Chondrocyte (in vitro differentiated cells): ENCODE measurements at places on chromosomes 12 and 14. TPM values are rescaled to one million over a fixed set of nuclear protein-coding genes. Genes with fewer than 3 reads are reported as not detected.

Gene CMKLR1
- total RNA-seq = 31.2 to 74.3 TPM (median 32.9 TPM) in 3 replicates

Gene ACSM4
- not detected in 3 replicates for total RNA-seq

Gene GLIPR1L2
- total RNA-seq = 0.44 to 0.97 TPM (median 0.65 TPM) in 3 replicates

Gene ASIC1
- 2.5 to 4.4 TPM (median 3.9 TPM) in 3 replicates for total RNA-seq

Gene MGP
- total RNA-seq = 158 to 215 TPM (median 213 TPM) in 3 replicates

Gene SLC6A13
- 0.37 to 0.59 TPM in 2 of 3 replicates, not detected in the other for total RNA-seq

Gene CCDC177
- not detected in 3 replicates for total RNA-seq

Gene AJUBA
- total RNA-seq = 56.5 to 124 TPM (median 124 TPM) in 3 replicates

Gene TMPRSS12
- not detected in 3 replicates for total RNA-seq

Gene TSPAN8
- 0.22 TPM in 1 of 3 replicates, not detected in the others for total RNA-seq

Gene CACNA2D4
- total RNA-seq = 0.30 to 0.92 TPM in 2 of 3 replicates, not detected in the other

Gene RNASE7
- total RNA-seq = not detected in 3 replicates

Gene EML1
- 36.4 to 61.0 TPM (median 39.6 TPM) in 3 replicates for total RNA-seq

Gene VDR
- 4.4 to 4.8 TPM (median 4.6 TPM) in 3 replicates for total RNA-seq

Gene RTL1
- 0.02 TPM in 1 of 3 replicates, not detected in the others for total RNA-seq

Gene MARCHF9
- total RNA-seq = 17.3 to 22.1 TPM (median 21.8 TPM) in 3 replicates

Gene OTX2
- total RNA-seq = not detected in 3 replicates

Gene ZNF219
- total RNA-seq = 23.3 to 26.3 TPM (median 23.9 TPM) in 3 replicates

Gene GALNT8
- total RNA-seq = 0.51 to 1.7 TPM (median 1.4 TPM) in 3 replicates

Gene SERPINA9
- not detected in 3 replicates for total RNA-seq

Gene HOXC12
- not detected in 3 replicates for total RNA-seq

Gene PTHLH
- 1.1 to 1.8 TPM (median 1.3 TPM) in 3 replicates for total RNA-seq

Gene NRIP2
- 0.25 to 0.92 TPM in 2 of 3 replicates, not detected in the other for total RNA-seq

Gene MUCL1
- total RNA-seq = not detected in 3 replicates

Gene KRT71
- total RNA-seq = not detected in 3 replicates

Gene TRIAP1
- 26.3 to 32.3 TPM (median 27.1 TPM) in 3 replicates for total RNA-seq

Gene ASB8
- 24.7 to 34.3 TPM (median 30.8 TPM) in 3 replicates for total RNA-seq

Gene YY1
- total RNA-seq = 69.8 to 72.8 TPM (median 70.0 TPM) in 3 replicates

Gene TIMELESS
- total RNA-seq = 11.7 to 21.0 TPM (median 12.1 TPM) in 3 replicates

Gene ZNF385A
- 5.5 to 6.8 TPM (median 6.4 TPM) in 3 replicates for total RNA-seq

Gene TMCC3
- 0.17 to 0.65 TPM (median 0.59 TPM) in 3 replicates for total RNA-seq

Gene TC2N
- 9.1 to 14.4 TPM (median 11.2 TPM) in 3 replicates for total RNA-seq

Gene SMCO2
- total RNA-seq = not detected in 3 replicates

Gene ZC2HC1C
- total RNA-seq = 0.31 to 0.62 TPM (median 0.48 TPM) in 3 replicates

Gene SIRT4
- 2.2 to 2.4 TPM (median 2.2 TPM) in 3 replicates for total RNA-seq
